ENCODE measurements at places on chromosomes 1 and 21.

- DNase-seq = no peak
Measured at GRCh38 chr1:2962946-2963345, 58.3 kb upstream of the ACTRT2 start.

DNA sequence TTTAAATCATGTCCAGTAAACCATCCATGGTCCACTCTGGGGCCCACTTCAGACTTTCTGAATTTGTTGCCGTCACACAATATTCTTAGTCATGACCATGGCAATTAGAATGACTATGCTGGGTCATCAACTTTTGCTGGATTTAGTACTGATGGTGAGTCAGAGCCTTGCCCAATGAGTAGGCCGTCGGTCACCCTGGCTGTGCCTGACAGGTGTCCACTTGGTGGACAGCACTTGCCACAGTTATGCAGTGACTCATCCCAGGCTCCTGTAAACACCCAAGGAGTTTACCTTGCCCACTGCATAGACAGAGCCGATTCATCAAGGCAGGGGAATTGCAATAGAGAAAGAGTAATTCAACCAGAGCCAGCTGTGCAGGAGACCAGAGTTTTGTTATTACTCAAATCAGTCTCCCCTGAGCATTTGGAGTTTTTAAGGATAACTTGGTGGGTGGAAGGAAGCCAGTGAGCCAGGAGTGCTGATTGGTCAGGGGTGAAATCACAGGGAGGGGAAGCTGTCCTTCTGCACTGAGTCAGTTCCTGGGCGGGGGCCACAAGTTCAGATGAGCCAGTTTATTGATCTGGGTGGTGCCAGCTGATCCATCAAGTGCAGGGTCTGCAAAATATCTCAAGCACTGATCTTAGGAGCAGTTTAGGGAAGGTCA, 333.8 kb downstream of the PTPRU start:
- no peak for DNase-seq

GRCh38 chr1:18927082-18927653, 24.8 kb upstream of the ALDH4A1 start:
- DNase-seq = no peak

DNA sequence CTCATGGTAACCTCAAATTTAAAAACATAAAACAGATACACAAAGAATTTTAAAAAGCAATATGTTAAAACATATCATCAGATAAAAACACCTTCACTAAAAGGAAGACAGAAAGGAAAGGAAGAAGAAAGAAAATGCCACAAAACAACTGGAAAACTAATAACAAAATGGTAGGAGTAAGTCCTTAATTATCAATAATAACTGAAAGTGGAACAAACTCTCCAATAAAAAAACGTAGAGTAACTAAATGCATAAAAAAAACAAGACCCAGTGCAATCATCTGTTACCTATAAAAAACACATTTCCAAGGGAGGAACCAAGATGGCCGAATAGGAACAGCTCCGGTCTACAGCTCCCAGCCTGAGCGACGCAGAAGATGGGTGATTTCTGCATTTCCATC, 47.1 kb upstream of the ACADM start:
- no peak for DNase-seq

GRCh38 chr1:212269306-212269705, 15.9 kb upstream of the PPP2R5A start:
- no peak for DNase-seq

DNA sequence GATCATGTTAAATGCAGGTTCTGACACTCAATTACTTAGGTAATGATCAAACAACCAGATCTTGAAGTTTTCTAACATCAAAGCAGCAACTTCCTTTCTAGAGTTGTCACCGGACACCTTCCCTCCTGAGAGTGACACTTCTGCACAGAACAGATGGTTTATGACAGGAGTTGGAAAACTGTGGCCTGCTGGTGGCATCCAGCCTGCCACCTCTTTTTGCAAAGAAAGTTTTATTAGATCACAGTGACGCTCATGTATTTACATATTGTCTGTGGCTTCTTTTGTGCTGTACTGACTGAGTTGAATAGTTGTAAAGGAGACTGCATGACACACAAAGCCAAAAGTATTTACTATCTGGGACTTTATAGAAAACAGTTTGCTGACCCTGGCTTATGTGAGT, 28.3 kb downstream of the DDR2 start:
- DNase-seq = no peak

GRCh38 chr1:227869279-227869842, 53.9 kb downstream of the PRSS38 start:
- DNase-seq = no peak

GRCh38 chr21:37028570-37028969, 22.1 kb downstream of the RIPPLY3 start:
- DNase-seq = no peak

GRCh38 chr1:51733793-51734522, 117.1 kb downstream of the OSBPL9 start:
- no peak for DNase-seq

DNA sequence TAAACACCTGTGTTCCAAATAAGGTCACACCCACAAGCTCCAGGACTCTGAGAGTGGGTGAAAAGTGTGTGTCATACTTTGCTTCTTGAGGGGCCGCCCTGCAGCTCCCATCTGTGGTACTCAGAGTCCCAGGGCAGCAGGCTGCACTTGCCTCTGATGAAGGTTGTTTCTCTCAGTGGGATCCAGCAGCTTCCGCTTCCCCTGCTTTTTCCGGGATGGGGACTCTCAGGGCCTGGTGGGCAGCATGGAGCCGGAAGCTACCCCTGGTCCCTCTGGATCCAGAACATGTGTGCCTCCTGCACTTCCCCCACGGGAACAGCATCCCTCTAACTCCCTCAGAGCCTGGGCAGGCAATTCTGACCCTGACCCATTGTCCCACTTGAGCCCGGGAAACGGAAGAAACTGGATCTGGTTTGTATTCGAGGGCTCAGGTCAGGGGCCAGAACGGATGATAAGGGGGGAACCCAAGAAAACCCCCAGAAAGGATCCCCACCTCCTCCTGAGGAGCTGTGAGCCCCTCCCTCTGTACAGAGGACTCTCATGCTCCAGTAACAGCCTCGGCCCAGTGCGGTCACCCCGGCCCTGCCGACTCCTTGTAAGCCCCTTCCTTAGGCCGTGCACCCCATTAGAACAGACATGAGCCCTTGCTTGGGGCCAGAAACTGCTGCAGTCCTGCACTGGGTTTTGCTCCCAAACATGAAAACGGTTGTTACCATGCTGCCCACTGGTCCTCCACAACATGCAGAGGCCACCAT, 189.5 kb upstream of the C1orf174 start:
- no peak for DNase-seq

Measured in NCI-H526 treated with DMSO at 0.1 percent for 48 hours (cell line).